Activated CD4-positive, alpha-beta T cell treated with anti-CD3 and anti-CD28 coated beads, Interleukin-2, amount 50 U/mL, for 4 hours (primary cell): ENCODE measurements at places on chromosomes 6 and 20.

GRCh38 chr20:17525650-17526049 lies 5.5 kb downstream of the BFSP1 start:
- DNase-seq, result no peak

GRCh38 chr6:142705054-142705453 lies 239.9 kb downstream of the HIVEP2 start:
- DNase-seq, result no peak

GRCh38 chr6:154920495-154921200 lies 74.5 kb upstream of the TIAM2 start:
- no peak for DNase-seq

DNA sequence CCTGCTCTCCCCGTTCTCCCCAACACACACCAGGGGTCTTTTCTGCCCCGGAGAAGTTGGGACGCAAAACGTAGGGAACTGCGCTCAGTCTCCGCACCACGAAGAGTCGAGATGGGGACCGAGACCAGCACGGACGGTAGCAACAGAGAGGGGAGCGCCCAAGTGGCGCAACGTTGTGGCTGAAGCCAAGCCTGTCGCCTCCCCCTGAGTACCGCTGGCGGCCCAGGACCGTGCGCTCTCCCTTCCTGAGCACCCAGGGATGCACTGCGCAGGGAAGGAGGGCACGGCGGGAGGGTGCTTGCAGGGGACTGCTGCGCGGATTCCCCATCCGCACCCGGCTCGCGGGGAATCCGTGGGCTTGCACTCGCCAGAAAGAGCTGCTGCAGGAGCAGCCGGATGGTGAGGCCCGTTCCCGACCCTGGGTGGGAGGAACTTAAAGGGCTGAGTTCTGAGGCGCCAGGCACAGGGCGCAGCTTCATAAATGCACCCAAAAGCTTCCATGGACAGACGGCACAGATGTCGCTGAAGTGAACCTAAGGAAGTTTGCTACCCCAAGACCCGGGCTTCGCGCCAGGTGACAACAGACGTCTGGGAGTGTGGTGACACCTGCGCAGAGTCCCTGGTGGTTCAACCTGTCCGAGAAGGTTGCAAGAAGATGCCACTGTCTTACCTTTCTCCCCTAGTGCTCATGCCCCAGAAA lies 178.7 kb downstream of the TBXT start:
- no peak for DNase-seq

GRCh38 chr20:50224531-50225255 lies 34.1 kb downstream of the CEBPB start:
- DNase-seq, result no peak

GRCh38 chr6:112470950-112471349 lies 123.8 kb downstream of the RFPL4B start:
- DNase-seq, result no peak

DNA sequence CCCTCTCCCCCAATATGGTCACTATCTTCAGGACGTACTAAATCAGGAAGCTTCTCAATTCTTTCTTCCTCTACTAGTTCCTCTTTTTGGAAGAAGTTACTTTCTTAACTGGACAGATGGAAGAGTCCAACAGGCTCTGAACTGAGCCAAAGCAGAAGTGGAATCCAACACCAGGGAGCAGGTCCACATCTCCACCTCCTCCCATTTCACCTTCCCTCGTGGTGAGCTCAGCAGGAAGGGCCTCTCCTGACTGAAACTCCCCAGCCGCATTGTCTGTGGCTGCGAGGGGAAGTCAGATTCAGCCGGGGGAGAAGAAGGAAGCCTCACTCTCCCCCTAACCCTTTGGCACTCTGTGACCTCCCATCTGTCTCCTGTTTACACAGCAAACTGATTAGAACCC lies 63.8 kb upstream of the UST start:
- no peak for DNase-seq

DNA sequence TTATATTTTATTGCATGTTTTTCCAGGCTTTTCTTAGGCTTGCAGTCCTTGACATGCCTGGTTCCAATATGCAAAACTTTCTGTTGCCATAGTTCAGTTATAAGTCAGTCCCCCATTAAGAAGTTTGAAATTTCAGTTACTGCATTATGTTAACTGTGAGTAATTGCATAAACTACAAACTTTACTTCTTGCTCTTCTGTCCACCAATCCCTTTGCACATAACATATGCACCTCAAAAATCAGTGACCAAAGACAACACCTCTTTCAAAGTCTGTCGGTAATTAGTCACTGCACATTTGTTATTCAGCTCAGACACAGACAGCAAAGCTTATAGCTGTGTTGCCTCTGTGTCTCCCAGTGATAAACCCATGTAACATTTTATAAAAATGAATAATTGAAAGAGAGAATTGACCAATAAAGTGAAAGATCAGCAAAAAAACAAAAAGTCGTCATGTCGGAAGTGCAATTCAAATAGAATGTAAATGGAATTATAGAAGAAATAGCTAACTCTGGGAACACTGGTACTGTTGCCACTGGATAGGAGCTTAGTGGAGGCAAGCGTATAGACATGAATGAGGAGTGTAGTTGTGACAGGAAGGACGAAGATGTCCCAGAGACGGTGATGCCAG lies 50.3 kb upstream of the BTBD3 start:
- DNase-seq, result no peak

- no peak for DNase-seq
These were observed 14.0 kb downstream of the NTSR1 start for GRCh38 chr20:62722627-62723026.

DNA sequence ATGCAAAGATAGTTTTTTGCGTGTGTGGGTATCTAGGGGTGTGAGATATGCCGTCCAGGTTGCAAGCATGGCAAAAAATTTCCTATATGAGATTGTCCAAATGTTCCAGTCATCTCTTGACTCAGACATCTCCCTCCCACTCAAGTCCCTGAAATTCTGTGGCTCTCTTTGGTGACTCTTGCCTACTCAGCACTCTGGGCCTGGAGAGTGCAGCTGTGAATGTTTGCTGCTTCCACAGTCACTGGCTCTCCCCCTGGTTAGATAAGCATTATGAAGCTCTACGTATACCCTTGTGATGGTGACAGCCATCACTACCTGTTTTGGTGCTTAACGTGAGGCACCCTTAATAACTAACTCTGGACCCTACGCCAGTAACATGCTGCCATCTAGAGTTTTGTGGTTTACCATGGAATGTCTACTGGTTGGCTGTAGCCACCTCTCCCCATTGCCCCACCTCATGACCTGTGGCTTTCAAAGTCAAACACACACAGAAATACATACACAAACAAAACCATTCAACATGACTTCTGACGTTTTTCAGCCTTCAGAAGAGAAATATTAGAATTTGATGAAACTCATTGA lies 621.9 kb upstream of the CITED2 start:
- no peak for DNase-seq

GRCh38 chr6:120876424-120876823 lies 457.9 kb downstream of the TBC1D32 start:
- no peak for DNase-seq

GRCh38 chr6:39295611-39296011 lies 18.6 kb downstream of the KCNK17 start:
- no peak for DNase-seq

- DNase-seq, result no peak
These were observed 130.6 kb downstream of the TENT5A start for GRCh38 chr6:81621816-81622395.

- no peak for DNase-seq
These were observed 1.5 kb downstream of the SH3BGRL2 start for GRCh38 chr6:79632580-79632979.

DNA sequence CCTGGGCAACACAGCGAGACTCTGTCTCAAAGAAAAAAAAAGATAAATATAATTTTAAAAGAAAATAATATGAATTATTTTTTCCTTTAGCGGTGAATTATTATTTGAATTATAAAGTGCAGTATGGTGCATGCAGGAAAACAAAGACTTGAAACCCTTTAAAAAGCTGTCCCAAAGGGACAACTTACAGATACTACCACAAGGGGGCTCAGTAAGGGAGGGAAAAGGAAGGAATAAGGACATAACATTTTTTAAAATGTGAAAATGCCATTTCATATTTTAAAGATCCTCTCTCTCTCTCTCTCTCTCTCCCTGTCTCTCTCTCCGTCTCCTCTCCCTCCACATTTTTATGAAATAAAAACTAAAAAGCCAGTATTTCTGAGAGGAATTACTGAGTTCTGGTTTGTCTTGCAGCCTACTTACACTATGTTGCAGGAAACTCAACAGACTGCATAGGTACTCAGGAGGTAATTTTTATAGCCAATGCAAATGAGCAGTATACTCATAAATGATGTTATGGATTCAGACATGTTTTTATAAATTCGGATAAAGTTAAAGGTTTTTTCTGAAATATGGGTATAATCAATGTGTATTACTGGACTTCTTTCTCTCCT lies 455.0 kb upstream of the GJE1 start:
- no peak for DNase-seq

DNA sequence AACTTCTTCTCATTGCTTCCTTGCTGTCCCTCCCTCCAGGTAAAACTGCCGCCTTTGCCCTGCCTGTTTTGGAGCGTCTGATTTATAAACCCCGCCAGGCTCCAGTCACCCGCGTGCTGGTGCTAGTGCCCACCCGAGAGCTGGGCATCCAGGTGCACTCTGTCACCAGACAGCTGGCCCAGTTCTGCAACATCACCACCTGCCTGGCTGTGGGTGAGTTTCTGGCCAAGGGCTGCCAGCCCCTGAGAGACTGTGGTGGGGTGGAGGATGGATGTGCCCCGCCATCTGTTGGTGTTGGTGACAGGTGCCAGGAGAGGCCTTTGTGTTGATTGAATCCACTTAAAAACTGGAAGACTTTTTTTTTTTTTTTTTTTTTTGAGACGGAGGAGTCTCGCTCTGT lies 9.5 kb downstream of the DDX27 start:
- no peak for DNase-seq

DNA sequence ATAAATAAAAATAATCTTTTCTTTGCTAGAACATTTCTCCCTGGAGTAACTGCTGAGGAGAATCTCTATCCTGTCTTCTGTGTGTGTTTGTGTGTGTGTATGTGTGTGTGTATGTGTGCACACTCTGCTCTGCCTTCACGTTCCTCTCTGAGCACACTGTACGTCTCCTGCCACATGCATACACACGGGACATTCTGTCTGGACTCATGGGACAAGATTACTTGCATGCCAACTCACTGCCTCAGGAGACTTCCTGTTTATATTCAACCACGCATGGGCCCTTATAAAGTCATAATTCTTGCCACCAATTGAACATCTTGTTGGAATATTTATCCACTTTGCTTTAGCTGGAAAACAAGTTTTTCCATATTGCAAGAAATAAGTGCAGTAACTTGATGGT lies 930.6 kb downstream of the KIF16B start:
- no peak for DNase-seq

GRCh38 chr20:5871459-5872410 lies 78.6 kb downstream of the TRMT6 start:
- no peak for DNase-seq

DNA sequence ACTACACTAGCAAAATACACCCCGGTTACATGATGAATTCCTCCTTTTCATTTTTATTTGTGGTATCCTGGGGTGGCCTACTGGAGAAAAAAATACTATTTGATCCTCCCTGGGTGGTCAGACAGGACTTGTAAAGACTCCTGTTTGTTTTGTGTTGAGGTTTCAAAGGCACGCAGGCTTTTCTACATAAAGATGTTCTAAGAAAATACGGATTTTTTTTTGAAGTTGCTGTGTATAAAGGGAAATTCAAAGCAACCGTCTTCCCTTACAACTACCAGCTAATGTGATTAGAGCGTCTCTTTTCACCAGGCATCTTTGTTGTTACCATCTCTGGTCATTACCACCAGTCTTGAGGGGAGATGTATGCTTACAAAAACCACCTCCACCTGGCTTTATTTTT lies 187.1 kb downstream of the SOX4 start:
- no peak for DNase-seq

- no peak for DNase-seq
These were observed 13.4 kb upstream of the CPNE5 start for GRCh38 chr6:36852481-36853147.

GRCh38 chr6:146984251-146984924 lies 219.8 kb upstream of the STXBP5 start:
- DNase-seq, result no peak
